ENCODE measurements at places on chromosomes 2 and 18.

DNA sequence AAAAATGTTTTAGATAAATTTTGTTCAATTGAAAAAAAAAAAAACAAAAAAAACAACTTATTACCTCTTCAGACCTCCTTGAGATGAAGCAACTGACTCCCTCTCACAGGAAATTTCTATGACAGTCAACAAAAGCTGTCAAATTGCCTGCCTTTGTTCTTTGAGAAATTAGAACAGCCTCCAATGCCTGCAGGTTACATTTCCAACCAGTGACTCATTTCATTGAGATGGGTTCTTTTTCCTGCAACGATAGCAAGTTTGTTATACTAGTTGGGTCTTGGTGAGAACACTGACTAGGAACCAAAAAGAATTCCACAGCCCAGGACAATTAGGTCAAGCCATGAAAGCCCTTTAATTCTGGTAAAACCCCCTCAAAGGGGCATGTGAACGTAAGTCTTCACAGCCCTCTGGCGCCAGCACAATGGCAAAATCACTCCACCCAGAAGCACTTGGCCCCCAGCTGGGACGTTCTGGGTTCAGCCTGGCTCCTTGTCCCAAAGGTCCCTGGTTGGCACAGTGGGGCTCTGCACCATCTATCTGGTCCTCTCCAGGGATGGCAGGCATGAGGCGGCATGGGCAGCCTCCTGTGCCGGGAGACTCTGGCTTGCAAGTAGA lies 87.0 kb downstream of the SPP2 start:
- DNase-seq = no peak

GRCh38 chr18:25560369-25560768 lies 208.4 kb upstream of the ZNF521 start:
- no peak for DNase-seq

GRCh38 chr2:70440621-70441020 lies 113.0 kb downstream of the TGFA start:
- DNase-seq = no peak

GRCh38 chr18:32443033-32443705 lies 27.5 kb downstream of the GAREM1 start:
- DNase-seq = no peak

DNA sequence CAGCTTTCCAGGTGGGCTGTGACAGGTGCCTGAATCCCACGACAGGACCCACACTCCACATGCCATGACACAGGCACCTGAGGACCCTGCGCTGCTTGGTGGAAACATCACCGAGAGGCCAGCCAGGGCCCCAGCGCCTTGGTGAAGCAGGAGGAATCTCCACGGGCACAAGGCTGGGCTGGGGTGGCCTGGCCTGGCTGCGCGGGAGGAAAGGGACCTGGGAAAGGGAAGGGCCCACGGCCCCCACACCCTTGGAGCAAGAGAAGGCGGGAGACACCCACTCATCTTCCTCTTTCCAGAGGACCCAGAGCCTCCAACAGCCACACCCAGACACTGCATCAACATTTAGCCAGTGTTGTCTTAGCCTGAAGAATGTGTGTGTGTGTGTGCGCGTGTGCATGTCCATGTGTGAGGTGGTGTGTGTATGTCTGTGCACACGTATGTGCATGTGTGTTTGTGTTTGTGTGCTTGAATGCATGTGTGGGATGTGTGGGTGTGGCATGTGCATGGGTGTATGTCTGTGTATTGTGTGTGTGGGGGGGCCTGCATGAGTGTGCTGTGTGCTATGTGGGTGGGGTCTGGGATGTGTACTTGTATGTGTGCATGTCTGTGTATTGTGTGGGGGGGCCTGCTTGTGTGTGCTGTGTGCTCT lies 6.3 kb upstream of the OTOS start:
- no peak for DNase-seq

DNA sequence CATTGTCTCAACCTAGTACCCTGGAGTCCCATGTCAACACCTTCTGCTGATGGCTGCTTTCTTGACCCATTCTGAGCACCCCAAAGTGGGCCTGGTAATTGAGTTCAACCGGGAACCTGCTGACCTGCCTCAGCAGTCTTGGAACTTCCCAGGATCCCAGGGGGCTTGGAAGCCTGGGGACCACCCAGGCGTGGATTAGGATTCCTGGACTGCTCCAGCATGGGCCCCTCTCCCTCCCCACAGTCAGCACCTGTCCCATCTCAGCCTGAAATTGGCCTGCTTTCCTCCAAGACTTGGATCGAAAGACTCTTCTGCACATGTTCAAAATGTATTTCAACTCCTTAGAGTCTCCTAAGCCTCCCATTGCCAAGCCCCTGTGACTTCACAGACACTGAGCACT lies 15.4 kb upstream of the MRPL33 start:
- no peak for DNase-seq

- no peak for DNase-seq
Observed at GRCh38 chr2:226763320-226763719, 36.3 kb downstream of the IRS1 start.
